ENCODE measurements at places on chromosomes 3 and 15.

DNA sequence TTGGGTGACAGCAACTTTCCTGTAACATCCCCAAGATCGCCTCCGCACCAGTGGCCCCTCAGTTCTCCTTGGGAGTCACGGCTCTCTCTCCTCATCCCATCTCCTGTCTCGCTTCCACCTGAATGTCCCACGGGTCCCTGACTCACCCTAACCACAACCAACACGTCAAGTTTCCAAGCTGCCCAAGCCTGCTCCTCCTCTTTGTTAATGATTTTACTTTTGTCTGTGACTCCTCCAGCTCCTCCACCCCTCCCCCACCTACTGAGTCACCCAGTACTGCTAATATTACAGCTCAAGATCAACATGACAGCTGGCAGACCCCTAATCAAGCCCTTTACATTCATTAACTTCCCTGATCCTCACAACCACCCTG is 39.3 kb downstream of the BDH1 start:
- DNase-seq: no peak

DNA sequence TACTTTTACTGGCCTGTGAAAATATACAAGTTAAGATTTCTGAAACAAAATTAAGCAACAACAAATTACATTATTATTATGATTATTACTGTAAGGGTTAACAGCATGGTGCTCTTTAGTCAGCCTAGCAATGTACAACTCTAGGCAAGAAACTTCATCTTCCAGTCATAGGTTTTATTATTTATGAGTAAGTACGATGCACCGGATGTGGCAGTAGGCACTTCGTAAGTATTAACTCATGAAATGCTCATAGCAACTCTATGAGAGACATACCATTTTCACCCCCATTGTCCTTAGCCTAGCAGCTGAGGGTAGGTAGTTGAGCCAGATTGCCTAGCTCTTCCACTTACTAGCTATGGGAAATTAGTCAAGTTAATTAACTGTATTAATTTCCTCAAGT is 68.0 kb upstream of the PTPRG start:
- DNase-seq: no peak

DNA sequence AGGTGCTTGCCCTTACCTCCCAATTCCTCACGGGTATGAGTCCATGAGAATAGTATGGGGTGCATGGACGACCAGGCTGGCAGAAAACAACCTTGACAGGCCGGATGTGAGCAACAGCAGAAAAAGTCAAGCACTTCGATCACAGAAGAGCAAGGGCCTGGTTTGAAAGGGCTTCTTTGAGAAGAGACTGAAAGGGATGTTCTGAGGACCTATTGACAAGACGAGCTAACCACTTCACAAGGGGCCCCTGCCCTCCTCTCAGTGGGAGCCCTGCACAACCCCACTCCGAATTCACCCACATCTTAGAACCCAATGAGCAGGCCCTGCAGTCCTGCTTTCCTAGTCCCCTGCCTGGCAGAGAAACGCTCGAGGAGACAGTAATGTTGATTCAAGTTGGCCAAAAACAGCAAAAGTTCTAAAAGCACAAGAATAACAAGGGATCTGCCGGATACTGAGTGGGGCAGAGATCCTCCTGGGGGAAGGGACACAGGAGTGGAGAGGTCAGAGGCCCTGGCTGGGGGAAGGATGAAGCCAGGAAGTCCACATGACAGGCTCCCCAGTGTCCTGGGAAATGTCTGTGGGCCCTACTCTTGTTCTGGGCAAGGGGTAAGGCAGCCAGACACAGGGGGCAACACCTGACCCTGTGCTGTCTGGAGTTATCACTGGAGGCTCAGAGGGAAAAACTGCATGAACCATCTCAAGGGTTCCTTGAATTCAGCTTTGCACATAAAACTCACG is 14.8 kb upstream of the CX3CR1 start:
- DNase-seq: peak; percentile 46

DNA sequence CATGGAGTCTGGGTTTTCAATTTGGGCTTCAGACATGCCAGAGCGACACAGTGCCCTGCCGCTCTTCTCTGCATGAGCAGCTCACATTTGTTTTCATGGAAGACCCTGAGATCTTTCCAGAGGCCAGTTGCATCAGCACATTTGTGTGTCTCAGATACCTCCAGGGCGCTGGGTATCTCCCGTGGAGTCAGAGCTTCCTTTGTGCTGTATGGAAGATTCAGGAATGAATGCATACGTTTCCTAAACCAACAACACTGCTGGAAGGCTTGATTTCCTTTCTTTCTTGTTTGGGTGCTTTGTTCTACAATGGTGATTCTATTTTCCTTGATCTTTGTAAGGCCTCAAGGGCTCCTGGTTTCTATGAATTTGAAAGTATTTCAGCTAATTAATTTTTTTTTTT is 106.5 kb downstream of the CACNA2D3 start:
- no peak for DNase-seq

DNA sequence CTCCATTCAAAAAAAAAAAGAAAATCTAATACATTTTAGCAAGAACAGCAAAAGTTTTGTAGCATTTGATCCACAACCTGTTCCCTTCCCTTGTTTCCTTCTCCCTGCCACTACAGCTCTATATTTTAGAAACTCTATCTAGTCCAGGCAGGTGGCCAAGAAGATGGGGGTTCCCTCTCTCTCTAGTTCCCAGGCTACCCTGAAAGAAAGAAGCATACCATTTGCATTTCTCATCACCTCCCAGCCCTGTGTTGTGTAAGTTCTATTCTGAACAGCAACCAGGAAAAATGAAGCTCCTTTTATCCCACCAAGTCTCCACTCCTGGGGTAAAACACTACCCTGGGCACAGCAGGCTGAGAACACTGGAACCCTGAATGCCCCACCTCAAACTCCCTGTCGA is 100.0 kb downstream of the PCCB start:
- no peak for DNase-seq

Measured in activated naive CD8-positive, alpha-beta T cell treated with anti-CD3 and anti-CD28 coated beads, Interleukin-2, amount 10 ng/mL, durations not matched to agents 7 days and 5 days (primary cell).